ENCODE measurements at places on chromosomes 2 and 18.

- DNase-seq, result no peak
Measured at GRCh38 chr18:79794846-79795245, 2.9 kb upstream of the KCNG2 start.

DNA sequence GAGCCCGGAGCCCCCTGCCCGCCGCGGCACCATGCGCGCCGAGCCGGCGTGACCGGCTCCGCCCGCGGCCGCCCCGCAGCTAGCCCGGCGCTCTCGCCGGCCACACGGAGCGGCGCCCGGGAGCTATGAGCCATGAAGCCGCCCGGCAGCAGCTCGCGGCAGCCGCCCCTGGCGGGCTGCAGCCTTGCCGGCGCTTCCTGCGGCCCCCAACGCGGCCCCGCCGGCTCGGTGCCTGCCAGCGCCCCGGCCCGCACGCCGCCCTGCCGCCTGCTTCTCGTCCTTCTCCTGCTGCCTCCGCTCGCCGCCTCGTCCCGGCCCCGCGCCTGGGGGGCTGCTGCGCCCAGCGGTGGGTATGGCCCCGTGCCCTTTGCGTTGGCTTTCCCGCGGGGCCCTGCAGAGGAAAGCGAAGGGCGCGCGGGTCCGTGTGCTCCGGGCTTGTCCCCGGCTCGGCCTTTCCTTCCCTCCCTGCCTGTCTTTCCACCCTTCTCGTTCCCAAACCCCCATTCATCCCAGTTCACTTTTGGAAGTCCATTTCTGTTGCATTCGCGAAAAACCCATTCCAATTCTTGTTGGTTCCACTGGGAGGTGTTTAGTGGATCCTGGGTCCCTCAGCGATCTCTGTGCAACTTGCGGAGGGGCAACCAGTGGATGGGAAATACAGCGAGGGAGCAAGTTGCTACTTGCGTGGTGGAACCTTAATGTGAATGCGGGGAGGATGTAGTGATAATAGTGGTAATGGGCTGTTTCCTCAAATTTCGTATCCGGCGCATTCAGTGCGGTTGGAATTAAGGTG, 599 bp downstream of the ADAM23 start:
- DNase-seq, result no peak

DNA sequence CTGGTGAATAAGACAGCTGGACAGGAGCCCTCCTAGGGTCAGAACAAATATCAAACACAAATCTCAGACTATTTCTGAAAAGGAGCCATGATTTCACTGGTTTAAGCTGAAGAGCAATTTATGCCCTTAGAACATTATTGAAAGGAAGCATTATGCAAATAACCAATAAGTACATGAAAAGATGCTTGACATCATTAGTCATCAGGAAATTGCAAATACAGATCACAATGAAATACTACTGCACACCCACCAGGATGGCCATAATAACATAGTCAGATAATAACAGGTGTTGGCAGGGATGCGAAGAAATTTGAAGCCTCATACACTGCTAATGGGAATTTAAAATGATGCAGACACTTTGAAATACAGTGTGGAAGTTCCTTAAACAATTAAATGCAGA, 176.4 kb upstream of the RAB6C start:
- DNase-seq, result no peak

- DNase-seq, result no peak
Measured at GRCh38 chr2:193847130-193847529, 1652.4 kb upstream of the TMEFF2 start.

DNA sequence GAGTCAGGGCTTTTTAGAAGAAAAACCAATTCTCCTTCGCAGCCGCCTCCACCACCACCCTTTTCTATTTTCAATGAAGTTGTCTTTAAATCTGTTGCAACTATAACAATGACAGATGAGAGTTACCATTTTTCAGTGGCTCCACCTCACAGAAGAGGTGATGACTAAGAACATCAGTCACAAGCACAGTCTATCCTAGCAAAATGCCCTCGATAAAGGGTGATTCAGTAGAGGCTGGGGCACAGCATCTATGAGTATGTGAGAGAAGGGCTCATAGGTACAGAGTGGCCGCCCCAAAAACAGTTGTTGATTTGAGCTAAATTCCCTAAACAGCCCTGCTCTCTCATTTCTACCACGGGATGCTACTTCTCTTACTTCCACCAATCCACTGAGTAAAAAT, 310.8 kb upstream of the MGAT5 start:
- DNase-seq, result no peak

DNA sequence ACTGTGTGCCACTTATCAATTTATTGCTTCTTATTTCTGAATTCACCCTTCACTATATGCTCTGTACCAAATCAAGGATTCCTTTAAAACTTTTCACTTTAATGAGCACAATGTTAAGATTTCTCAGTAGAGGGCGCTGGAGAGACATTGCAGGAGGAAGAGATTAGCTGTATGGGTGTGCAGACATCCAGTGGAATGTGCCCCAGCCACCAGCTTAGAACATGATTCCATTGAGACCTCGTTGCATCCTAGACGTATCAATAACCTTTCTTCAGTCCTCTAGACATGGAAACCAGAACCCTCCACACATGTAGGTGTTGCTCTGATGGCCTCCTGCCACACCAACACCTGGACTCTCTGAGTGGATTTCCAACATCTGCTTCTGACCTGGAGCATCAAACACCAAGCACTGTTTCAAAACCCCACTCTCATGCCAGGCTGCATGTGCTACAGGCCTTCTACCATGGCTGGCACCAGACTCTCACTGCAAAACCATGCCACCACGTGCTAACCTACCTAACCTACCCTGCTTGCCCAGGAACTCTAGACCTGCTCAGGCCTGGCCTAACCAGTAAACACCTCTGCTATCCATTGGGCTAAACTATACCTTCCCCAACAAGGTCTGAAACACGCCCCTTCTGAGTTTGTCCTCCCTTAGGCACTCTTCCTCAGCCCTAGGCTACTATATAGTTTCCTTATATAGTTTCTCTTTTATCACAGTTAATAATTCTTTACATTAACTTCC, 633.2 kb upstream of the PKDCC start:
- no peak for DNase-seq

DNA sequence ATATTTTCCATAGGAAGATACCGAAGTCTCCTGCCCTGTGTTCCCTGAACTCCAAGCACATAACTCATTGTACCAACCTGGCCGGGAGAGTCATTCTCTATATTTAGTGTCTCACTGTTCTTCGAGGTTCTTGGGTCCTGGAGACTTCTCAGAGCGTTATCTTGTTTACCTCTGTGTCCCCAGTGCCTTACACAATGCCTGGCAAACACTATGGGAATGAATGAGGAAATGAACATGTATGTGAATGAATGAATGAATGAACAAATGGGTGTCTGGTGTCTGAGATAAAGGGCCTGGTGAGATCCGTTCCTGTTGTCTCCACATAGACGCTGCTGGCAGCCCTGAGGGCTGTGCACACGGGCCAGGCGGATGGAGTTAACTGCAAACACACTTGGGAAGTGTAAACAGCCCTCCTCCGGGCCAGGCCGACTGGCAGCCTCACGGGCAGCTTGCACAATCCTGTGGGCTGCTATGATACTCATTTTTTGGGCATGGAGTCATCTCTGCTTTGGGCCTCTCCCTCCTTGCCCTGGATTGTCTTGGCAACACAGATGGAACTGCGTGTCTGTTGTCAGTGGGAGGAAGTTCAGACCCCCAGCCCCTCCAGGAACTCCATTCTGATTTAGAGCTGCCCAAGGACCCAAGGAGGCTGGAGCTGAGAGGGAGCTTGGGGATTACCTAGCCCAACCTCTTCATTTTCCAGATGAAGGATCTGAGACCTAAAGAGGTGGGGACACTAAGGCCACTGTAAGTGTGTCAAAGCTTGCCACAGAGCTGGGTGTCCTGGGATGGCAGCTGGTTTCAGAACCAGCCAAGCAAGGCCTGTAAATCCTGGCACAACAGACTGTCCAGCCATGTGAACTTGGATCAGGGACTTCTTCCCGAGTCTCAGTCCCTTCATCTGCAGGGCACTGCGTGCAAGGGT, 124.4 kb downstream of the INHBB start:
- DNase-seq, result no peak

DNA sequence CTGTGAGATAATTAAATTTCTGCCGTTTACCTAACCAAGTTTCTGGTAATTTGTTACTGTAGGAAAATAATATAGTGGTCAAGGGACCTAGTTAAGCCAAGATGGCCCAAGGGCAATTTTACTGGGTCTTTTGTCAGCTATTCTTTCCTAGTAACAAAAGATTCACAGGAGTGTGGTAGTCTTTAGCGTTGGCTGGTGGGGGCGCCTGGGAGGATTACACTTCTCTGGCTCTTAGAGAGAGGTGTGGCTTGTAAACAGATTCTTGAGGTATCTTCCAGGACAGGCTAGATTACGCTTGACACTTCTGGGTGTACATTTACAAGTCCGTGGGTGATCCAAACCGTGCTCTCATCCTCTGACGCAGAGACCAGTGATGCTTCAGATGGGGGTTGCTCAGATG, 3.3 kb upstream of the ACOXL start:
- DNase-seq, result no peak

- DNase-seq, result no peak
Measured at GRCh38 chr2:140947236-140947635, 1183.6 kb downstream of the LRP1B start.

DNA sequence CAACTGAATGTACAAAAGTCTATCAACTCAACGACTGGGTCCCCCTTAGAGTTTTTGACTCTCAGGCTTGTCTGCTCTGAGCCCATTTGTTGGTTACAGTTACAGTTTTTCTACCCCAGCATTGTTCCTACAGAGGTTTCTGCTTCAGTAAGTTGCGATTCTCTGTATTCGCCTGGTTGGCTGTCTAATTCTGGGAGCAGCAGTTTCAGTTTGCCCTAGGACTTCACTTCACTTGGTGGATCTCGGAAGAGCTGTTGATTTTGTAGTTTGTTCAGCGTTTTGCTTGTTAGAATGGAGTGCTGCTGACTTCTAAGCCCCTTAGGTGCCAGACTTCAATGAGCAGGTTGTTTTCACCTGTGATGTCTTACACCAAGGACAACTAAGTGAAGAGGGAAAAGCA, 296.5 kb upstream of the EPAS1 start:
- DNase-seq, result no peak

GRCh38 chr2:20465716-20466394, 19.0 kb downstream of the RHOB start:
- no peak for DNase-seq

DNA sequence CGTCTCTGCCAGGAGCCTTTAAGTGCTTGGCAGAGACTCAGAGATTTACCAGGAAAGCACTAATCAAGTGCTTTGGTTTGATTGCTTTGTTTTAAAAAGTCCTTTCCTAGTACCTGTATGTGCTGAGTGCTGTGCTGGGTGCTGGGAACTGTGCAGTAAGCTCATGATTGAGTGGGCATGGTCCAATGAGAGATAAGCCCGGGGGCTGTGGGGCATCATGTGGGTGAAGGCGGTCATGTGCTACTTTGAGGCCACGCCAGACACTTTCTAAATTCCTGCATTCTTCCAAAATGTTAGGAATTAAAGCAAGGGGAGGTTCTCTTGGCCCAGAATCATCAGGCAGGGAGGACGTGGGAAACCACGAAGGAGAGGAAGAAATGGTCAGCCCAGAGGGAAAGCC, 109.0 kb downstream of the ACAA2 start:
- no peak for DNase-seq

- no peak for DNase-seq
Measured at GRCh38 chr2:225113371-225114015, 71.2 kb upstream of the DOCK10 start.

GRCh38 chr18:64276311-64277090, 127.6 kb upstream of the LINC00305 start:
- no peak for DNase-seq

DNA sequence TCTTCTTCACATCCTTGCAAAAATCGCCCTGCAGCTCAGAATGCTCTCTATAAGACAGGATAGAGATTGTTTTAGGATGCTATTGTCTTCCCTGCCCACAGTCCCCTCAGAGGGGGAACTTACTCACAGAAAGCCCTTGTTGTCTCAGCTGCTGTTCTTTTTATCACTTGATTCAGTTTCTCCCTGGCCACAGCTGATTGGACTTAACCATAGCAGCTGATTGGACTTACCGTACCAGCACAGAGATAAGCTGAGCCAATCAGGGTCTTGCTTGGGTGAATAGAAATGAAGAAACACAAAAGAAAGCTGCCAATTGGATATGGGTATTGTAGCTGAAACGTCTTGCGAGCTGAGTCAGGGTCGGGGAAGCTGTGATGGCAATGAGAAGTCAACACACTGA, 194.2 kb upstream of the MEX3C start:
- no peak for DNase-seq

- DNase-seq, result no peak
Measured at GRCh38 chr2:146465460-146465859, 1379.4 kb upstream of the ACVR2A start.

DNA sequence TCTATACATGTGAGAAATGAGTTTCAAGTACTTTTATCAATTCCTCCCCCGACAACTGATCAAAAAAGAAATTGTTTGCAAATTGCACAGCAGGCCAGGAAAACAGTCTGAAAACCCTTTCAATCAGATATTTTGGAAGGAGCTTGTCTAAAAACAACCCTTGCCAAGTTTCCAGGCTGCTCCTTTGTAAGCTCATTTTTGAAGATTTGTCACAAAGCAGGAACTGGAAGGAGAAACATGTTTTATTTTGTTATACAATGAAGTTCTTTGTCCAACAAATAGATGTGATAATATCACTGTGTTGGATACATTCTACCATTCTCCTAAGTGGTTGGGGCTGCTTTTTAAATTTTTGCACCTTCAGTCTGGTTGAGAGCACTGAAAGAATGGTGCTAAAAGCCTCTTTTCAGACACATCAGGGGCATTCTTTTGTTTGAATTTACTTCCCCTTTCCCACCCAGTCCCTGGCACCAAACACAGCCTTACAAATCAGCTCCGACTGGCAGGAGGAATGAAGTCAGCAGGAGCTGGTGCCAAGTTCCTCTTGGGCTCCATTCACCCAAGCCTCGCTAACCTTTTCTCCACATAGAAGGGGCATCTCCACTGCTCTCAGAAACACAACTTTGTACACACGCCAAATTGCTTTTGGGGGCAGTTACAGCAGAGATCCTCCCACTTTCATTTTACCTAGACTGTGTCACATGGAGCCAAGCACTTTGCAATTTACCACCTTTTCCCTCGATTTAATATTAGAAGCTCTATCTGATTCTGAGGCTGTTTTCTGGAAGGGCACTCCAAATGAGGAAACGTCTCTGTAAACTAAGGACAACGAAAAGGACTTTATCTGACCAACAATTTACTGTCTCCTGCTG, 88.0 kb downstream of the C1D start:
- DNase-seq, result no peak

DNA sequence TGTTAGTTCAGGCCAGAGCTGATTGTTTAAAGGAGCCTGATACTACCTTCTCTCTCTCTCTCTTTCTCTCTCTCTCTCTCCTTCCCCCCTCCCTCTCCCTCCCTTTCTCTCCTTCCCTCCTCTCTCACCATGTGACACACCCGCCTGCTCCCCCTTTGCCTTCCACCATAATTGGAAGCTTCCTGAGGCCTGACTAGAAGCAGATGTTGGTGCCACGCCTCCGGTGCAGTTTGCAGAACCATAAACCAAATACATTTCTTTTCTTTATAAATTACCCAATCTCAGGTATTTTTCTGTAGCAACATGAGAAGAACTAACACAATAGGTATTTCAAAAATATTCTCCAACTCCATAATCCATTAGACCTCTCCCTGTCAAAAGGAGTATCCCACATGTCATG, 62.4 kb downstream of the ANKRD62 start:
- DNase-seq, result no peak

- no peak for DNase-seq
Measured at GRCh38 chr18:21433436-21433835, 167.1 kb downstream of the ESCO1 start.

GRCh38 chr2:86788165-86788564, 2.5 kb downstream of the CD8A start:
- no peak for DNase-seq

GRCh38 chr2:218516614-218517013, 51.5 kb downstream of the USP37 start:
- peak; percentile 23 for DNase-seq

Data from HCT116 (cell line).